M059J (cell line): ENCODE measurements at places on chromosomes 3 and 15.

DNA sequence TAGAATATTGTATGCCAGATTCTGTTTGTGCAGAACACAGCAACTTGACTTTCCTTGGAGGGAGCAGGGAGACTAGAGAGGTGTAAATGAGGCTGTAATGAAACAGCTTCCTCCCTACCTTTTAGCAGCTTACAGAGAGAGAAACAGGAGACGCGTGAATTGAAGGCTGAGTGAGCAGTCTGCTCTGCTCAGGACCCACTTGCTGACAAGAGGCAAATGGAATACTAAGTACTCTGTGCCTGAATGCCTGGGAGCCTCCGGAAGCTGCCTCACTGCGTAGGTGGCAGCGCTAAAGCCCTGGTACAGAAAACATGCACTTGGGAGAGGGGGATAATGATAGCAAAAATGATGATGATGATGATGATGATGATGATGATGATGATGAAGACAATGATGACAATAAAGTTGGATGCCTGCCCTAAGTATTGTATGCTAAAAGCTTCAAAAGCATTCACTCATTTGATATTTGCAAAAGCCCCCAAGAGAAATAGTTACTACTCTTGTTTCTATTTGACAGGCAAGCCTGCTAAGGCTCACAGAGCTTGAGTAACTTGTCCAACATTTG is 548.9 kb downstream of the NTRK3 start:
- no peak for DNase-seq

DNA sequence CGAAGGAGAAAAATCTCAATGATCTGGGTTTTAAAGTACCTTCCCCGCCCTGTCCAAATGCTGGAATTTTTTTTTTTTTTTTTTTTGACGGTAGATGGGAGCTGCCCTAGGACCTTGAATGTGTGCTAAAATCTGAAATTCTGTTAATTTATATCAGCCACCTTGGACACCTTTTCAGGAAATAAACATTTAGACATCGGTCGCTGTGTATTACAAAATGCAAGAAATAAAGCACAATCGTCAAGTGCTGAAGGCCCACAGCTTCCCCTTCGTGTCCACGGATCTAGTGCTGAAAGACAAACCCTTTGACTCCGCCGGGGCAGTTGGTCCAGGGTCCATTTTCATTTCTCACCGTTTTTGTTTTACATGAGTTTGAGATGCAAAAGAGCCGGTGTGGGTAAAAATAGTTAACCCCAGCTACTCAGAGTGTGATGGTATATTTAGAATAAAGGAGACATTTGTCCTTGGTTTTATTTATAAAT is 90.2 kb upstream of the CHD2 start:
- DNase-seq, result peak; percentile 72

GRCh38 chr3:25306705-25307104 is 121.4 kb upstream of the RARB start:
- no peak for DNase-seq

DNA sequence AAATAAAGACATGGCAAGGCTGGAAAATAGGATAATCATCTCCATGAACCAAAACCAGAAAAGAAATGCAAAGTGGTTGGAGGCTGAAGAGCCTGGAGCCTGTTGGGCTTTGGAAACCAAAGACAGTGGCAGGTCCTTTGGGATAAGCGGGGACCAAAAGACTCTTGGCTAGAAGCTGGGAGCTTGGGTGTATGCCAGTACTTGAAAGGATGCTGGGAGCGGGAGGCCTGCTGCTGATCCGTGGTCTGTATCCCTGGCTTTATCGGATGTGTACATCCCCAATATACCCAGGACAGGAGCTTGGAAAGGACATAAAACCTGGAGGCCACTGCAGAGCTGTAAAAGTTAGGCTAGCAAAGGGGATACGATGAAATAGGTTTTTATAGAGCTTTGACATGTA is 1.3 kb upstream of the CHRNB4 start:
- no peak for DNase-seq

- no peak for DNase-seq
These were observed 76.4 kb downstream of the BBX start for GRCh38 chr3:107598926-107599771.
